ENCODE measurements at places on chromosomes 7 and 10.

DNA sequence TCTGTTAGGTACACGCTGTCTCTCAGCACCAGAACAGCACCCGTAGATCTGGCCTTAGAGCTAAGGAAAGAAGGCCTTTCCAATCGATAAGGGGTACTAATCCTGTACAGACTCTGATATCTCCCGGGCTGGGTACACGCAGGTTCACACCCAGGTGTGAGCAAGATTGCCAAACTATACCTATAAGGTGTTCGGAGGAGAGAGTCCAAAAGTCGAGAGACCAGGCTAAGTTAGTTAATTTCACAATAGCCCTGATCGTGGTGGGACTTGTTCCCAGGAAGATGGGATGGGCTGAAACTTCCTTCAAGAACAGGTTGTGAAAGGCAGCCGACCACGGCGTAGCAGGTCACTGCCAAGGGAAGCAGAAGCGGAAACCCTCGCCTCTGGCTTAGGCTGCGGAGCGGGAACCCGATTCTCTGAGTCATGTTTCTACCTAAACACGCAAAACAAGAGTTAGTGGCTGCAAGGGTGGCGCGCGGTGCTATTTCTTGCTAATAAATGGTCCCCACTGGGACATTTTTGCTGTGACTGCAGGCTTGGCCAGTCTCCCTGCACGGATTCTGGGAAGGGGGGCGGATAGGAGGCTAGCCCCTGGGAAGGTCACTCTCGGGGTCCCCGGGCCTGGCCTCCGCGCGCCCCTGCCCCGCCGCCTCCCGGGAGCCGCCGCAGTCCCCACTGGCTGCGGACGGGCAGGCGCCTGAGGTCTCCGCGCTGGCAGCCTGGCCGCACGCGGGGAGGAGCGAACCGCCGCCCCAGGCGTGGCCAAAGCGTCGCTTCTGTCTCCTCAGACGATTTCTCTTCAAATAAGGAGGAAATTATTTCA, 75.4 kb upstream of the PDSS1 start:
- DNase-seq: peak; percentile 10

DNA sequence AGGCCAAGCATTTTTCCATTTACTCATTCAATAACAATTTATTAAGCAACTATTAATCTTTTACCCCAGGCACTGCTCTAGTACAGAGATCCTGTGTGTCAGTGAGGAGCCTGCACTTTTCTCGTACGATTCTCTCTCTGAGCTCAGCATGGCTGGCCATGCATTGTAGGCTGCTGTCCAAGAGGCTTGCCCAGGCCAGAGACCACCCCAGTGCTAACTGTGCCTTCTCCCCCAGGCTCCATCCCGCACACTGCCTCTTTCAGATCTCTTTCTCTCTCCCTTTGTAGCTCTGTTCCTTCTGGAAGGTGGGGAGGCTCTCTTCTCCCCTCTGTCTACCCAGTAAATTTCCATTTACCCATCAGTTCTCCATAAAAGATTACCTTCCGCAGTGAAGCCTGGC, 101.0 kb upstream of the IKZF1 start:
- DNase-seq: no peak

- DNase-seq: no peak
Measured at GRCh38 chr7:78350391-78350790, 551.8 kb downstream of the PHTF2 start.

DNA sequence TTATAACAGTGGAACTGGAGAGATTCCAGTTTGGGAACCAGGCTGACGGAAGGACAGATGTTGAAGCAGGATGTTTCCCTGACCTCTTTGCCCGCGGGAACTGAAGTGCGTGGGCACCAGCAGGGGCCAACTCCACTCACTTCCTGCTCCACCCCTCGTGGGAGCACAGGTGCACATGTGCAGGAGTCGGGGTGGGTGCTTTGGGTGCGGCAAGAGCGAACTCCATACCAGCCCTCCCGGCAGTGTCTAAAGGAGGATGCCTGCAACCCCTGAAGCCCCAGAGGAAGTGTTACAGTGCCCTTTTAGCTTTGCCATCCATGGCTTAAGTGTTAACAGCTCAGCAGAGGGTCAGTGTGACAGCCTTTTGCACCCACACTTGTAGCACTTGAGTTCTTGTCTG, 27.4 kb upstream of the UBE3C start:
- no peak for DNase-seq

- no peak for DNase-seq
Measured at GRCh38 chr7:97145068-97145467, 27.6 kb downstream of the SDHAF3 start.
